ENCODE measurements at places on chromosomes 5 and 9. TPM values are rescaled to one million over a fixed set of nuclear protein-coding genes. Genes with fewer than 3 reads are reported as not detected.

Gene MARCOL
- not detected for total RNA-seq

Gene SPATA31E1
- total RNA-seq: 0.09 TPM

Gene MYMK
- total RNA-seq: not detected

Gene FAM221B
- total RNA-seq: not detected

DNA sequence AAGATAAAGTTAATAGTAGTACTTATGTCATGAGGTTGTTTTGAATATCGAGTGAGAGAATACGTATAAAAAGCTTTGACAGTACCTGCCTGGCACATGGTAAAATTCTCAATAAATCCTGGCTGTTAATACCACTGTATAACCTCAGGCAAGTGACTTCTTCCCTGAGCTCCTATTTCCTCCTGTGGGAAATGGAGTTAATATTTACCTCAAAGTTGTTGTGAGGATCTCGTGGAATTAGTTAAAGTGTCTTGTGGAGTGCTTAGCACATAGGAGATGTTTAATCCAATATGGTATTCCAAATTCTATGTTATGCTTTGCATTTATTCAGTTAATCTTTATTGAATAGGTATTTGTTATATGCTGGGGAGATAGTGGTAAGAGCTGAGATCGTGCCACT, 18.5 kb downstream of the FOCAD start:
- peaks cover 2% of the 10 kb centered on the region for H3K36me3 ChIP-seq
- H3K4me3 ChIP-seq: no peak overlapping the region
- no peaks in the 10 kb centered on the region for H3K27me3 ChIP-seq
- no peaks in the 10 kb centered on the region for H3K4me1 ChIP-seq
- DNase-seq: no peak
- no peak overlapping the region for H3K27ac ChIP-seq

DNA sequence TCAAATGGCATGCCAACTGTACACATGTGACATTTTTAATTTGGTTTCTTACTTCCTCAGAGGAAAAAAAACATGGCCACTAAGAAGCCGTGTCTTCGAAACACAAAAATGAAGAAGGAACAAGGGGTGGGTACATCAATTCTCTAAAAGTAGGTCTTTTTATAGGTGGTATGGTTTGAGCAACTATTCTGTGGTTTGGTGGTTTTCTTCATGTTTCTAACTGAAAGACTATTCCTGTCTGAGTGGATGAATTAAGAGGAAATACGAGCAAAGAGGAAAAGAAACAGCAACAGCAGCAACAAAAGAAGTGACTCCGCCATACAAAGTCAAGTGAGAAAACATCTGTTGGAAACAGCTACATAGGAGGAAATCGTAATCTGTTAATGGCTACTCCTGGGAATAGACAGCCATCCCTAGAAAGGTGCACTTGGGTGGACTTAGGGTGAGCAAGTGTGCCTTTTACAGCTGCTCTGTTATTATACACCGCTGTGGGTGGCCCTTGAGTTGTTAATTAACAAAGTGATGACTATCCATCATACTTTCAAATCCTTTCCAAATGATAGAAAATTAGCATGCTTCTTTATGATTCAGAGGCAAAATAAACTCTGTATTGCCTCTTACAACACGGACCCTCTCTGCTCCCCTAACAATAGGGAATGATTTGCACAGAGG, 575.8 kb downstream of the TLE1 start:
- no peak overlapping the region for H3K4me3 ChIP-seq
- no peak overlapping the region for H3K27ac ChIP-seq
- no peak for DNase-seq
- peaks cover 9% of the 10 kb centered on the region for H3K4me1 ChIP-seq
- no peaks in the 10 kb centered on the region for H3K36me3 ChIP-seq
- no peaks in the 10 kb centered on the region for H3K27me3 ChIP-seq

DNA sequence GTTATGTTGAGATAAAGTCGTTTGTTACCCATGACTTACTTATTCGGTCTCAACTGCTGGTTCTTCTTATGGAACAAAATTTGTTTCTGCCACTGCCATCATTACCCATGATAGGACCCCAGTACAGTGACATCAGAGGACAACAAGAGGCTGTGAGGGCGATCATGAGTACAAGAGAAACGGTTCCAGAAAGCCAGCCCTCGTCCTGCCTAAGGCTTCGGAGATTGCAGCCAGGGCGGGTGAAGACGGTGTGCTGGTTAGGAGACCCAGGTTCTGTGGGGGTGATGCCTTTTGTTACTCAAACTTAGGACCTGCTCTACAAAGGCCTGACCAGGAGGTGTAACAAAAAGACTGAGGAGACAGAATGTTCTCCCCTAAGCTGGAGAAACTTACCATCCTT, 10.9 kb downstream of the FYB1 start:
- no peaks in the 10 kb centered on the region for H3K36me3 ChIP-seq
- DNase-seq: no peak

DNA sequence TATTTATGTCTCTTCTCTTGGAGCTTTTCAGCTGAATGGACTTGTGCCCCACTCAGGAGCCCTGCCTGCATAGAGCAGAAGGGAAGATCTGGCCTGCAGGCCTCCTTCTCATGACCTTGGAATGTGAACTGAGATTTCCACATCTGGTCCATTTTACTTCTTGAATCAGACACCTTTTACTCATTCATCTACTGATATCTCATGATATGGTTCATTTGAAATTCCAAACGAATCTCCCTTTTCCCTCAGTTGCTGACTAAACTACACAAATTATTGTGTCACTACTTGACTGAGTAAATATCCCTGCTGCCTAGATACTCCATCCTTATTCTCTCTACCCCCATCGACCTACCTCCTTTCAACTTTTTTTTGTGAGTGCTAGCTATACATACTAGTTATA, 138.7 kb downstream of the PLCXD3 start:
- H3K36me3 ChIP-seq: no peaks in the 10 kb centered on the region
- H3K27ac ChIP-seq: no peak overlapping the region
- H3K27me3 ChIP-seq: no peaks in the 10 kb centered on the region
- no peak for DNase-seq
- H3K4me3 ChIP-seq: no peak overlapping the region

GRCh38 chr5:146781157-146781556, 97.4 kb downstream of the PPP2R2B start:
- DNase-seq: no peak
- no peaks in the 10 kb centered on the region for H3K4me1 ChIP-seq
- H3K36me3 ChIP-seq: peaks cover 15% of the 10 kb centered on the region
- H3K27ac ChIP-seq: no peak overlapping the region
- no peaks in the 10 kb centered on the region for H3K27me3 ChIP-seq

- no peaks in the 10 kb centered on the region for H3K4me1 ChIP-seq
- H3K27ac ChIP-seq: no peak overlapping the region
- no peak overlapping the region for H3K4me3 ChIP-seq
- DNase-seq: no peak
These were observed 12.1 kb downstream of the PTGES2 start for GRCh38 chr9:128115187-128116103.

- H3K36me3 ChIP-seq: peaks cover 20% of the 10 kb centered on the region
- no peak overlapping the region for H3K4me3 ChIP-seq
- no peak overlapping the region for H3K27ac ChIP-seq
- H3K27me3 ChIP-seq: no peaks in the 10 kb centered on the region
These were observed 551 bp downstream of the PCDHB6 start for GRCh38 chr5:141150224-141150992.

DNA sequence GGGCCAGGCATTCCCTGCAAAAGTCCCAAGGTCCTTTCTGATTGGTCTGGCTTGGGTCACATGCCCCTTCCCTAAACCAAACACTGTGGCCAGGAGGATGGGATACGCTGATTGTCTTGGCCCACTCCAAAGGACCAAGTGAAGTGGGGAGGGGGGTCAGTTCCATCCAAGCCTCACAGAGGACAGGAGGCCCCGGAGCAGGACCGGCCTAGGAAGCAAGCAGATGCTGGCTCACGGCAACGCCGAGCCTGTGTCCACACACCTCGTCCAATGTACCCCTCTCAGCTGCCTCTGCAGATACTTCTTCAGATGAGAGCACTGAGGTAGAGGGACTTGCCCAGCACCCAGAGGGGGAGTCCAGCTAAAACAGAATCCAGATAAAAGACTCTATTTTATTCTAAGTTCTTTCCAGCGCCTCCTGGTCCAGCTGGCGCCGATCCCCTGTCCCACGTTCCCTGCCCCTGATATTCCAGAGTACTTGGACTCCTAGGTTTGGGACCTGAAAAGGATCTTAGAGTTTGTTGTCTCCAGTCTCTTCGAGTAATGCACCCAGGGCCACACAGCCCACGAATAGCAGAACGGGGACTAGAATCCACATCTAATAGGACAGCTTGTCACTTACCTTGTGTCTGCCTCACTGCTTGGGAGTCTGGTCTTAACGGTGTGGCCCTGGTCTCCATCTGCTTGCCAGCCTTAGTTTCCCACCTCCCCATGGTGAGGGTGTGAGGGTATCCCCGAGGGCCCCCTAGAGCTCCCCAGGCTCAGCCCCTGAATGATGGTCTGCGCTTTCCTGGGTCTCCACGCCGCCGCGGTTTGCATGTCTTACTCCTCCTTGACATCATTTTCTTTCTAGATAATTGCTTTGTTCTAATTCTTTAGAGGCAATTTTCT, 72.4 kb upstream of the UNC5A start:
- no peak overlapping the region for H3K4me3 ChIP-seq
- H3K36me3 ChIP-seq: no peaks in the 10 kb centered on the region
- no peaks in the 10 kb centered on the region for H3K27me3 ChIP-seq
- H3K4me1 ChIP-seq: no peaks in the 10 kb centered on the region
- H3K27ac ChIP-seq: no peak overlapping the region

DNA sequence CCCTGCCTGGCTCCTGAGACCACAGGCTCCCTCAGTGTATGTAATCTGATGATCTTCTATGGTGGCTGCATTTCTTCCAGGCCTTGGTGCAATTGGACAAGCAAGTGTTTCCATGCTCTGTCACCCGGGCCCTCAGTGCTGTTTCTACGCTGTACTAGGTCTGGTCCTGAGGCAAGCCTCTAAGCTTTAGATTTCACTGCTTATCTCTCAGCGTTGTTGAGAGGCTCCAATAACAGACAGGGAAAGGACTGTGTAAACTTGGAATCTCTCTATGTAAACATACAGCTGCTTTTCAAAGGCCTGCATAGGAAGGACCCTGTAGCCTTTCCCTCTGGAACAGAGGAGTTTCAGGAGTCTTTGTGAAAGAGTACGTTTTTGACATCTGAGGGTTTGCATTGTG, 38.6 kb upstream of the NFIB start:
- H3K27me3 ChIP-seq: peaks cover 42% of the 10 kb centered on the region
- H3K4me3 ChIP-seq: no peak overlapping the region
- no peak for DNase-seq

DNA sequence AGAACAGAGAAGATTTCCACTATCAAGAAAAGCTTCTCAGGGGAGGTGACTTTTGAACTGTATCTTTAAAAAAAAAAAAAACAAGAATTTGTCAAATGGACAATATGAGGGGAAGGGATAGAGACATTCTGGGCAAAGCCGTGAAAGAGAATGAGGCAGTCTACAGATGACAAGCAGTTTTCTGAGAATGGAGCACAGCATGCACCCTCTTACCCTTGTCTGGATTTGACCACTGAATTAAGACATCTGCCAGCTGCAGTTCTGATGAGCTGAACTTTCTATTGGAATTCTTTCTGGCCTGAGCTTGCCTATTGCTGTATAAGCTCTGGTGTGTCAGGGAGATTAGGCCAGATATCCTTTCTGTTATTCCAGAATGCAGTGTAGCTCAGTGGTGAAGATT, 10.3 kb upstream of the RANBP3L start:
- no peak for DNase-seq
- H3K36me3 ChIP-seq: no peaks in the 10 kb centered on the region
- no peak overlapping the region for H3K4me3 ChIP-seq
- H3K27me3 ChIP-seq: no peaks in the 10 kb centered on the region
- H3K4me1 ChIP-seq: no peaks in the 10 kb centered on the region

DNA sequence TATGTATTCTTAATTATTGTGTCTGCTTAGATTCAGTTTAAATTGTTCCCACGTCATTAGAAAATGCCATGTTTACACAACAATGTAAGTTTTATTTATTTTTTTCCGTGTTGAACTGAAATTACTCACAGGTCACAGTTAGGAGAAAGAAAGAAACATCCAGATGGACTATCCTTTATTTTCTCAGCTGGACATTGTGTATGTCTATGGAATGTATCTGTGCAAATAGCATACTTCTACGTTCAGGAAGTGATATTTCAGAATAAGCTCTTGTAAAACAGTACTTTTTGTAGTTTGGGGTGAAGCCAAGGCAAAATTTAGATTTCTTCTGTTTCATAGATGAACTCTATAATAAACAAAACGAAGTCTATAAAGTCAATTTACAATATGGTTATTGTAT, 249.0 kb upstream of the ZNF608 start:
- peaks cover 6% of the 10 kb centered on the region for H3K4me1 ChIP-seq
- H3K36me3 ChIP-seq: no peaks in the 10 kb centered on the region
- H3K27me3 ChIP-seq: no peaks in the 10 kb centered on the region
- DNase-seq: no peak

DNA sequence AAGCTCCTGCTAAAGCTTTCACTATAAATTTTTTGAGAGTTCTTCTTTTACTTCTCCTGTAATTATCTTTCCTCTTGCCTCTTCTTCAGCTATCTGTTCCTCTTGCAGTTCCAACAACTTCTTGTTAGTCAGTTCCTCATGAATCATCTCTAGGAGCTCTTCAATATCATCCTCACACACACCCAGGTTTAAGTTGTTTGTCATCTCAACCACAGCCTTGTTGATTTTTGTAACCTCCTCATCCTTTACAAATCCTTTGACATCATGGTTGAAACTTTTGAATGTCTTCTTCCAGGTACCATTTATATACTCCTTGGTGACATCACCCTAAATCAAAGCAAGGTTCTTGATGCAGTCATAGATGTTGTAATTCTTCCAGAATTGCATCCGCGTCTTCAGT, 106.3 kb upstream of the MAMDC2 start:
- no peak overlapping the region for H3K4me3 ChIP-seq
- peaks cover 8% of the 10 kb centered on the region for H3K36me3 ChIP-seq
- DNase-seq: no peak
- H3K27me3 ChIP-seq: no peaks in the 10 kb centered on the region

DNA sequence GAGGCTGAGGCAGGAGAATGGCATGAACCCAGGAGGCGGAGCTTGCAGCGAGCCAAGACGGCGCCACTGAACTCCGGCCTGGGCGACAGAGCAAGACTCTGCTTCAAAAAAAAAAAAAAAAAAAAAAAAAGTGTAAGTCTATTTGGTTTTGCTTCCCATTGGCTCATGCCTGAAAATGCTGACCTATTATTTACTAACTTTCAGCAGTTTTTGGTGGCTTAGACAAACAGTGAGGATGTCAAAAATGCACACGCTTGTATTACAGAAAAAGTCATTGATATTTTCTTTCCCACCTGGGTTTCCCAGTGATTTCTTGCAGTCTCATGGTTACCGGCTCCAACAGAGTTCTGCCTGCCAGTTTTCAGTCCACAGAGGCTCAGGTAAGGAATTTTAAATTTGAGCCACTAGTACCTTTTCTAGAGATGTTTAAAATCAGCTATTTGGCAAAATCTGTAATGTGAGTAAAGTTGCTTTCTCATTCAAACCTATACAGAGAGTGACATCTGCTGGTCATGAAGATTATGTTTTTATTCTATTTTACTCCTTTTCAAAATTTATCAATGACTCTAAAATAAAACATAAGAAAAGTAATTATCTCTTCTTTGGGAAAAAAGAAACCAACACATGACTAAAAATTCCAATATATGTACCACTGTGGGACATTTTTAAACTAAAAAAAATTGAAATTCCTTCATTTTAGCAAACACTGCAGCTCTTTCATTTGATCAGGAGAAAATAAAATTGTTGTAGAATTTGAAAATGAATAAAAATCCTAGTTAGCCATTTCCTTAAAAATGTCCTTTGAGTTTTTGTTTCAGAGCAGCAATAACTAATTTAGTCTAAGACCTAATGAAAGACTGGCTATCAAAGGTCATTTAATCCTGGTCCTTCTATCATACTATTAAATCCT, 8.8 kb downstream of the FAM200C start:
- peaks cover 12% of the 10 kb centered on the region for H3K36me3 ChIP-seq
- H3K4me3 ChIP-seq: no peak overlapping the region
- no peak overlapping the region for H3K27ac ChIP-seq
- DNase-seq: no peak
